Mesenteric fat pad (tissue), 1 donor: ENCODE measurements at places on chromosomes 16 and 17. TPM values are rescaled to one million over a fixed set of nuclear protein-coding genes. Genes with fewer than 3 reads are reported as not detected.

DNA sequence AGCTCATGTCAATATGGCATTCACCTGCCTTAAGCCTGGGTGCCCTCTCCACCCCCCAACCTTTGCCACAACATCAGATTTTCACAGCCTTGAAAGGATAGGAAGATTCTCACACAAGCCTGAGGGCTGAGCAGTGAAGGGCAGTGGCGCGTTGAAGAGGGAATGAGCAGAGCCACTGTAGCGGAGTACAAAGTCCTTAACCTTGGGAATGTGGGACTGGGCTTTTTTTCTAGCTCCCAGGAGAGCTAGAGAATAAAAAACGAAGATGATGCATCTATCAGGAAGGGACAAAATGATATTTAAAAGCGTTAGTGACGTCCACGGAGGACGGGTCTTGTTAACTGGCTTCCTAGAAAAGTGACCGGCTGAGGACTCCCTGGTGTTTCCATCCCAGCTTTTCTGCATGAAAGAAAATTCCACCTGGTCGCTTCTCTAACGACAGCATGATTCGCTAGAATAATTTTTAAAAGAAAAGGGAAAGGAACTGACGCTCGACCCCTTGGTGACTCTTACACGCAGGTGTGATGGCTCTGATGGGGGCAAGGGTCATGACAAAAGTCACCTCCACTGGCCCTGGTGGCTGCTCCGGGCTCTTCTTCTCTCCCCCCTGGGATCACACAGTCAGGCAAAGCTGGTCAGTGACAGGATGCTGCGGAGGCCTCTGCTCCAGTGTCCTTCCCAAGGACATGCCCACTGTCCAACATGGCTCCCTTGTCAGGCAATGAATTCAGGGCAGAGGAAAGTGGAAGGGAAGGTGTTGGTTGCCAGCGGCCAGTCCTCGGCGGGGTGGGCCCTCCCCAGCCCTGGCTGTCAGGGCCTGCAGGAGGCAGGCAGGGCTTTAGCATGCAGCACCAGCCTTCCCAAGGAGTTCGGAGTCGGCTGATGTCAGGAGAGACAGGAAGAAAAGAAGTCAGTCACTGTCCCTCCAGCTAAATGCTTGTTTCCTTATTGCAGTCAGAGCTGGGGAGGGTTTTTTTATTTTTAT, 58.4 kb upstream of the IRX3 start:
- DNase-seq = no peak

GRCh38 chr17:65103896-65104295, 33.3 kb upstream of the RGS9 start:
- no peak for DNase-seq

GRCh38 chr17:7836596-7837407, 2.8 kb downstream of the KDM6B start:
- DNase-seq = peak; percentile 97

- DNase-seq = no peak
These were observed 100.0 kb downstream of the NTN1 start for GRCh38 chr17:9121186-9121820.

GRCh38 chr17:50265690-50266315, 8.5 kb upstream of the TMEM92 start:
- DNase-seq = peak; percentile 71

- no peak for DNase-seq
These were observed 52.8 kb downstream of the CDH11 start for GRCh38 chr16:65069065-65069464.

GRCh38 chr17:68589086-68589485, 12.1 kb downstream of the FAM20A start:
- DNase-seq = no peak

DNA sequence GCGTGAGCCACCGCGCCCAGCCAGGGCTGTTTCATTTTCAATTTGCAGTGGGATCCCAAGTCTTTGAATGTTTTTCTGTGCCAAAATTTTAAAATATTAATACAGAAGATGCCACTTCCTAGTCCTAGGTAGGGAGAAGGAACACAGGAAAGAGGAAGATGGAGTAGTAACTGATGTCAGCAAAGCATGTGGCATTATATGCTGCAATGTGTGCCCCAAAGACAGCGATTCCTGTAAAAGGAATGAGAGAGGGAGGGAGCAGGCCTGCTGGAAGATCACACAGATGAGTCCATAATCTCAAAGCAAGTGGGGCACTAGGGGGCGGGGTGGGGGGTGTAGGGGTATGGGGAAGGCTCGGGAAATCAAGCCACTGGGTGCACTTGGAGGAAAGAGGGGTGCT, 23.4 kb upstream of the SSTR2 start:
- no peak for DNase-seq

GRCh38 chr16:58054289-58054688, 28.7 kb downstream of the MMP15 start:
- no peak for DNase-seq

Gene FLCN
- total RNA-seq = 40.0 TPM

Gene SGCA
- total RNA-seq = 0.32 TPM

Gene B3GNT9
- 14.0 TPM for total RNA-seq

Gene CLEC19A
- total RNA-seq = not detected

Gene SLC16A5
- 12.3 TPM for total RNA-seq
